Adipose tissue (tissue), 3 donors: ENCODE measurements at places on chromosomes 12 and 14. TPM values are rescaled to one million over a fixed set of nuclear protein-coding genes. Genes with fewer than 3 reads are reported as not detected.

The NOPCHAP1 gene
- 8.8 TPM for polyA plus RNA-seq

The KRT1 gene
- not detected for polyA plus RNA-seq

The KRT81 gene
- 0.04 TPM for polyA plus RNA-seq

The FGF23 gene
- not detected for polyA plus RNA-seq

The SMOC1 gene
- polyA plus RNA-seq: 3.0 TPM

The MGAT4C gene
- polyA plus RNA-seq: 0.07 TPM

The SYCP3 gene
- polyA plus RNA-seq: 0.12 TPM

The MRPS35 gene
- polyA plus RNA-seq: 27.8 TPM

The GALNT4 gene
- polyA plus RNA-seq: 2.6 TPM

The HOXC9 gene
- 0.45 TPM for polyA plus RNA-seq

The CLEC2D gene
- 1.9 TPM for polyA plus RNA-seq

The TMEM132D gene
- polyA plus RNA-seq: 0.13 TPM

The DPY19L2 gene
- 1.4 TPM for polyA plus RNA-seq

The TBC1D30 gene
- polyA plus RNA-seq: 9.8 TPM

The ERP27 gene
- polyA plus RNA-seq: 1.1 TPM

The ASCL1 gene
- not detected for polyA plus RNA-seq

The ABHD12B gene
- polyA plus RNA-seq: not detected

The IPO4 gene
- polyA plus RNA-seq: 11.7 TPM

The PZP gene
- 0.09 TPM for polyA plus RNA-seq

The LTBR gene
- 53.4 TPM for polyA plus RNA-seq

The INHBC gene
- polyA plus RNA-seq: not detected

The SOS2 gene
- polyA plus RNA-seq: 5.7 TPM

The PLA2G1B gene
- 10,835 TPM for polyA plus RNA-seq

The LMBR1L gene
- polyA plus RNA-seq: 38.7 TPM

The LRRC10 gene
- not detected for polyA plus RNA-seq

The LIMA1 gene
- 134 TPM for polyA plus RNA-seq

The OTOGL gene
- polyA plus RNA-seq: 0.03 TPM

The SLC25A47 gene
- 0.07 TPM for polyA plus RNA-seq

The RNASE7 gene
- 0.07 TPM for polyA plus RNA-seq

The DIP2B gene
- polyA plus RNA-seq: 5.7 TPM

The IL31 gene
- polyA plus RNA-seq: not detected

The UBR7 gene
- 13.8 TPM for polyA plus RNA-seq
